DMS 273 treated with DMSO at 0.1 percent for 48 hours (cell line): ENCODE measurements at places on chromosomes 6 and 20.

DNA sequence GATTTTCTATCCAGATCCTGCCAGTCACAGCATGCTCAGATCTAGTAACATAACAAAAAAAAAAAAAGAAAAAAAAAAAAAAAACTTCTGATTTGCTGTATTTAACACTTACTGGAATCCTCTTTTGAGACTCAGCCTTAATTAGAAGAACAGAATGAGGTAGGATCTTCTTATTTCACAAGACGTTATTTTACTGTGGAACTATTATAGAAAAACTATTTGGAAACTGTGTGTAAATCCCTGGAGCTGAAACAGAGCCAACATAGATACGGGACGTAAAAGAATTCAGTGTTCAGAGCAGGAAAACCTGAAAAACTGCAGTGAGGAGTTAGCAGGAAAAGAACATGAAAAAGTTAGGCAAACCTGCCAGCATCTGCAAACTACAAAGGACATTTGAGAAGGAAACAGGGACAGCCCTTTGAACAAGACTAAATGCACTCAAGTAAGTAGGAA is 3.4 kb upstream of the ZNF217 start:
- no peak for DNase-seq

GRCh38 chr6:35370124-35370741 is 27.9 kb downstream of the PPARD start:
- no peak for DNase-seq

DNA sequence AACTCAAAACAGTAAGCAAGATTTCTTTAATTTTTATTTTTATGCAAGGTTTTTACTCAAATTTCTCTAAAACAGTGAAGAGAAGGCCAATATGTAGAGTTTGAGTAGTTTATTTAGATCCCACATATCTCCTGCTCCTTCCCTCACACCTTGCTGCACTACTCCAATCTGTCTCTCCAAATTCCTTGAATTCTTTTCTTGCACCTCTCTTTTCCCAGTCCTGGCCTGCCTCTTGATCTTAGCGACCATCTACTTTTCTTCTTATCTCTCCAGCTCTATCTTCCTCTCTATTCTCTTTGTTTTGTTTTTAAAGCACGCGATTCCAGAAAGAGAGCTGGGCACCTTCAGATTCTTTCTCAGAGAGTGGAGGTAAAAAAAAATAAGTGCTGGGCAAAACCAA is 86.7 kb upstream of the KCNQ5 start:
- DNase-seq, result no peak

DNA sequence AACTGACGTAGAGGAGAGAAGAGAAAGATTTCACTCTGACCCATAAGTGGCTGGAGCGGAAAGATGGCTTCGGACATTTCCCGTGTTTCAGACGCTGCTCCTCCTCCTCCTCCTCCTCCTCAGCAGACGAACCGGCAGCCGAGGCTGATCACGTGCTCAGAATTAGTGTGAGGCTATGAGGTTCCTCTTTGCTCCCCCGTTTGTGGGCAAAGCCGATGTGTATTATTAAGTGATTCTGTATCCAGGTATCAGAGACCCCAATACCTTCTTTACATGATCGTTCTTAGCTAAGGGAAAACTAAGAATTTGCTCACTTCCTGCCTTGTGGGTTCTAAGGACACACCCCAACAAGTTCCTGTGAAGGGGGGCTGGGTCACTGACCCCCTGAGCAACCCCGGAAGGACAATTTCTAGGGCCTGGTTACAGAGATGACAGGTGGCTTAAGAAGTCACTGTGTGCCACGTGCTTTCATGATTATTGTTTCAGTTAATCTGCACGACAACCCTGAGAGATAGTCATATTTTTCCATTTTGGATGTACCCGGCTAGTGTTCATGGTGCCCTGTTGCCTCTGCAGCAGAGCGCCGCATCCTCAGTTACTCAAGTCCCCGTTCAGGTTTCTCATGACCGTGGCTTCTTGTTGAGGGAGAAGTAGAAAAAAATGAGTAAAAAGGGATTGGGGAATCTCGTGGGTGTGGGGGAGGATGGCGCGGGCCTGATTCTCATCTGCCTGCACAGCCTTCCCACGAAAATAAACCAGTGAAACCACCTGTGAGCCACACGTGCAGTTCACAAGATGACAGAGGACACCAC is 671.8 kb downstream of the QKI start:
- DNase-seq, result no peak

DNA sequence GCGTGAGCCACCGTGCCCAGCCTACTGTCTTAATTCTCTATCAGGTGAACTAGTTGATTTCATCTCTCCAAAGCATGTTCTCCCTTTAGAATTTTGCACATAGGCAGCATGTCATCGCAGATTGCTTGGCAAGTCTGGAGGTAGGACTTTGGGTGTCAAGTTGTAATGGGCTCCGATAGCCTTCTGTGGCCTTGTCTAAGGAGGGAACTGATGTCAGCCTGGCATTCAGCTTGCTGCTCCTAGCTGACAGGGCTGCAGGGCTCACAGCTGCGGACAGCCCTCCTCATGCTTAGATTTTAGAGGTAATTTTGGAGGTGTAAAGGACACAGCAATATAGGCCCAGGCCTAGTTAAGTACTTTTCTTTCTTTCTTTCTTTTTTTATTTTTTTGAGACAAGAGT is 11.3 kb downstream of the CHMP4B start:
- DNase-seq, result no peak

DNA sequence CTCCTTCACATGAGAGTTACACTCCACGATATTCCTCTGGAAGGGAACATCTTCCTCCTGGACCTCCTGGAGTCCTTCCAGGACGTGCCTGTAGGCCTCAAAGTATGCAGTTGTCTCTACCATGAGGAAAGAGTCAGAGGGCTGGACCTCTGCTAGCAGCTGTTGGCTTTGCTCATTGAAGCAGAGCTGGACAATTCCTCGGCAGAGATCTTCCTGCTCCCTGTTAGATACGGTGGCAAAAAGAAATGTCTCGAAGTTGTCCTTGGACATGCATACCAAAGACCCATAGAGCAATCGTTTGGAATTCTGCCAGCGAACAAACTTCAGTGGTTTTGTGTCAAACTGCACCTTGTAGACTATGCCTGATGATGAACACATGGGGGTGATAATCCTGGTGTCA is 7.7 kb downstream of the ZNFX1 start:
- DNase-seq, result no peak

DNA sequence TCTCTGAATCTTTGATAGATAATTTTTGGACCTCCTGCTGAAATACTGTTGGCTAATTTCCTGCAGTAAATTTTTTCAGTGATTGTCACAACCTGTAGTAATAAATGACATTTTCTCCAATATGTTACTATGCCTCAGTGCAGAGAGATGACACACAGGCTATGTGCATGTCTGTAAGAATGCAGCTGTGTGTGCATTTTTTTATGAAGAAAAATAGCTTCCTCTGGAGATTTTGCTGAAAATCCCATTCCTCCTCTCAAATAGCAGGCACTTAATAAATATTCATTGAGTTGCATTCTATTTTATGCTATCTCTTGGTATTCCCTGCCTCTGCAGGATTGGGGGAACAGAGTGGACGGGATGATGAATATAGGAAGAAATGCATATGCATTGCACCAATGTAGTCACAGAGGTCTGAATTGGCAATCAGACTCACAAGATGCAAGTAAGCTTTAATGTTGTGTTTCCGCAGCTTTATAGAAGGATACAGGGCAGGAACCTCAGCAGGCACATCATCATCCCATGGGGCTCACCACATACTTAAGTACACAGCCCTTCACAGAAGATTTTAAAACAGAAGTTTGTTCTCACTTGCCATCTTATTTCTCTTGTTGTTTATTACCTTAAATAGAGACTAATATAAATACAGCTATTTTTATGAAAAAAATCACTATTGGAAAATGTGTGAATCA is 474.7 kb downstream of the EPM2A start:
- DNase-seq, result no peak

- no peak for DNase-seq
Measured at GRCh38 chr20:37349517-37350491, 3.9 kb downstream of the SRC start.

- DNase-seq, result peak; percentile 63
Measured at GRCh38 chr20:48544402-48545339, 283.1 kb downstream of the PREX1 start.

- no peak for DNase-seq
Measured at GRCh38 chr6:101537753-101538316, 144.3 kb downstream of the GRIK2 start.

DNA sequence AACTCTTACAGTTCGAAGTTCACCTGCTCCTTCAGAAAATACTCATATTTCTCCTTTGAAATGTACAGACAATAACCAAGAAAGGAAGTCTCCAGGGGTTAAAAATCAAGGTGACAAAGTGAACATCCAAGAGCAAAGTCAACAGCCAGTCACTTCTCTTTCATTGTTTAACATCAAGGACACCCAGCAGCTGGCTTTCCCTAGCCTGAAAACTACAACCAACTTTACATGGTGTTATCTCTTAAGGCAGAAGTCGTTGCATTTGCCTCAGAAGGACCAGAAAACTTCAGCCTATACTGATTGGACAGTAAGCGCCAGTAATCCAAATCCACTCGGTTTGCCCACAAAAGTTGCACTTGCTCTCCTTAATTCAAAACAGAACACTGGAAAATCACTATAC is 113.3 kb downstream of the HIVEP1 start:
- no peak for DNase-seq
